Brain microvascular endothelial cell (primary cell): ENCODE measurements at places on chromosomes 2 and 18.

- DNase-seq: no peak
Measured at GRCh38 chr2:33144243-33144642, 197.5 kb downstream of the LTBP1 start.

GRCh38 chr2:38771632-38772031, 6.4 kb upstream of the GEMIN6 start:
- DNase-seq: no peak

GRCh38 chr2:161676902-161677496, 52.8 kb downstream of the SLC4A10 start:
- no peak for DNase-seq

DNA sequence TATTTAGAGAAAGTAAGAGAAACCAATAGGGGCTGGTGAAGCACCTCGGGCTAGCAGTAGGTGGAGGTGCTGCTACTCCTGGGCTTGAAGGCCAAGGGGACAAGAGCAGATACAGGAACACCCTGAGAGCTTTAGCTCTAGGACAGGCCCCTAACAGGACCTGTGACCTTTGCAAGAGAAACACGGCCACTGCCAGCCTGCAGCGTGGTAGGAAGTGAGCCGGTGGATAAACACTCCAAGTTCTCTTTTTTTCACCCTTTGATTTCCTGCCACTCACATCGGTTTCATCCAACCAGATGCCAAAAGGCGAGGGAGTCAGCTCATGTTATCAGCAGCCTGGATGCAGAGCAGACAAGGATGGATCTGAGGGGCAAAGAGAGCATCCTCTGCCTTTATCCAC, 66.8 kb upstream of the SPRED2 start:
- DNase-seq: no peak

- no peak for DNase-seq
Measured at GRCh38 chr2:11177871-11178690, 22.8 kb downstream of the SLC66A3 start.
